Activated gamma-delta T cell treated with anti-CD3 and anti-CD28 coated beads, Interleukin-2, amount 50 U/mL, for 16 hours (primary cell): ENCODE measurements at places on chromosomes 3 and 15.

DNA sequence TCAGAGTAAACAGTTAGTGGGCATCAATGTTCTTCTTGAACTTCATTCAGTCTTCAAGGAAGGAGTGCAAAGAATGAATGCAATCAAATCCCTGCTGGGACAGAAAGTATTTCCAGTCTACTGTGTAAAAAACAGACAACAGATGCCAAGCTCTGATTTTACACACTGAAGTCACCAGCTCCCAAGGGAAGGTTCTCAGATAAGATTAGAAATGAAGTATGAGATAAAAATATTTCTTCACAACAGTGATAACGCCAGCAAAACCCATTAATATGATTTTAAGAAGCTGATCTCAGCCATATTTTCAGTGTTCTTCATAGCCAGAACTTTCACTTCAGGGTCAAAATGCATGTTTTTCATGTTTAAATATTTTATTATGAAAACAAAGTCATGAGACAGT is 265.6 kb downstream of the CTNNB1 start:
- DNase-seq = no peak

DNA sequence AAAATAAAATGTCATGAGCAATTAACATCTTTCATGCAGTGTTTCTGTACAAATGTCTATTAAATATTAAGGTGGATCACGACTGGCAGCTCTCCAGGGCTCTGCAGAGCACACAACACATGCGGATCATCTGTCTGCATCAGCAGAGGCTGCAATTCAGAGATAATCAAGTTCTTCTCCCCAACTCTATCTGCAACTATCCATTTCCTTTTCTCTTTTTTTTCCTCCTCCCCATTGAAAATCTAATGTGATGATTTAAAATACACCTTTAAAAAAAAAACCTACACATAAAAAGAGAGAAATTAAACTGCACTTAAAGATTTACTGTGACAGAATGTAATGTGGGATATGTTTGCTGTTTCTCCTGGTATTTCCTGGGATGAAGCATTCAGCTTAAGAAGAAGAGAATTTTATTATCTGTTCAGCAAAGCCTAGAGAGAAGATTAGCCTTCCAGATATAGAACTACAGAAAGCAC is 352.6 kb upstream of the CCDC54 start:
- no peak for DNase-seq

DNA sequence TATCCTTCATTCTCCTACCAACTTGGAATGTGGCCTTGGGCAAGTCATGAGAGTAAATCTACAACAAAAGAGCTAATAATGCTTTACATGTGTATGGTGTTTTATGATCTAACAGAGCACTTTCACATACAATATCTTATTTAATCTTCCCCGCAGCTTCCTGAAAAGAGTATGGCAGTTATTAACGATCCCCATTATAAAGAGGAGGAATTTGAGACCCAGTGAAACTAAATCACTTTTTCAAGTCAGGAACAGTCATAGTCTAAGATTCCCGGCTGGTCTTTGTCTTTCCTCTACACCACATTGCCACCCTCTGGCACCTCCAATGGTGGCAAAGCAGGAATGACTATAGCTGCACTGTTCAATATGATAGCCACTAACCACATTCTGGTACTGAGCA is 69.7 kb upstream of the CMSS1 start:
- DNase-seq = no peak

DNA sequence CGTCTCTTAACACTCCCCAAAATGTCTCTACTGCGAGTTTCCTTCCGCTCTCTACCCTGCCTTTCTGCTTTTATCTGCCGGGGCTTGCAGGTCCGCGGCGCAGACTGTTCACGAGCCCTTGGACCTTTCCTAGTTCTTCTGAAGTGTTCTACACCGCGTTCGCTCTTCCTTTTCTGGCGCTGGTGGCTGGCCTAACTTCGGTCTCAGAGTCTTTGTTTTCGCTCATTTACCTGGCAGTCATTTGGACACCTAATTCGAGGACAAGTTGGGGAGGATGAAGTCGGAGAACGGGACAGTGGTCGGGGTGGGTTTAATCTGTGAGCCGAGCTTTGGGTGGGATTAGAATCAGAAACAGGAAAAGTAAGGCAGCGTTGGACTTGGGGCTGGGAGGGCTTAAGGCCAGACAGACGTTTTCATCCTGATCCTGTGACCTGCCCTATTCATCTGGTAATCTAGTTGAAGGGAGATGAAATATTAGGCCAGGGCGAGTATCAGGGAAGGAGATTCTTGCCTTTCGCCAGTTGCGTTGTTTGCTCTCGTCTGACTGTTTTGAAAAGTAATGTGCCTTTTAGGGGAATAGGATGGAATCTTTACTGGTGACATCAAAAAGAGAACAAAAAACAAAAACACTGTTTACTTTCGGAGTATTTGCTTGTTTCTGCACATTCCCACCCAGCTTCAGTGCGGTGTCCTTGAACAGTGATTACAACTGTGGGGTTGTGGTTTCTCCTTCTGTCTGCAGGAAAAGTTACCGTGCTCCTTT is 1.8 kb downstream of the DIPK2A start:
- peak; percentile 48 for DNase-seq

DNA sequence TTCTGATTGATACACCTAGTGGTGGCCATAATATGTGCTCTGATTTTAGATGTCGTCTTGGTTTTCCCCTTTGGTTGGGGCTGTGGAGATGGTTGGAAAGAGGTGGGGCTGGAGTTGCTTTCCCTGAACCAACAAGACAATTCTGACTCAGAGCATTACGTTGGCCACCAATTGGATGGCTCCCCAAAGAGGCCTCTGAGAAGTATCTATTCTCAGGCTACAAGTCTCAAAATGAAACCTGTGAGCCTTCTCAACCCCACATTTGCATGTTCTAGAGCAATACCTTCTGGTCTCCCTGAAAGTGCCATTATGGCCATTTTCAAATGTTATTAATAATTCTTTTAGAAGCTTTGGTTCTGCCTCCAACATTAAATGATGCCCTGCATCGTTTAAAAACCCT is 188.4 kb upstream of the WNT5A start:
- DNase-seq = no peak

DNA sequence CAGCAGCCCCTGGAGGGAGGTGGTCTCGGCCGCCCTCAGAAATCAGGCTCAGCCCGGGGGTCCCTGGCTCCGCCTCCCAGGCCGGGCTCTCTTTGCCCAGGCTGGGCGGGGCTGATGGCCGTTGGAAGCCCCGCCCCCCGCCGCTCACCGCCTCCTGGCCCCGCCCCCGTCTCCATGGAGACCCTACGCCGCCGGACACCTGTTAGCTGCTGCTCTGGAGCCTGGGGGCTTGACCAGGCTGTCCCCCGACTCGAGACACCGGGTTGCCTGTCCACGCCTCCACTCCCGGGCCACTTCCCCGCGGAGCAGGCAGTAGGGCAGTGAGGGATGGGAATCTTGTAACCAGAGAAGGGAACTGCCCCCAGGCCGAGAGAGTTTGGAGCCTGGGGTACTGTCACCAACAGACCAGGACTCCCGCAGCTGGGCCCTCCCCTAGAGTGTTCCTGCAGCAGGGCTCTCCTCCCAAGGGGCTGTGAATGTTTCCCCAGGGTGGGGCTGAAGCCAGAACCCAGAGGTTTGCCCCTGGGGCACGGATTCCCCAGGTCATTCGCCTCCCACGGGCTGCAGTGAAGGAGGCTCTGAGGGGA is 27.8 kb upstream of the RPL32 start:
- no peak for DNase-seq

- no peak for DNase-seq
These were observed 6.4 kb upstream of the SNUPN start for GRCh38 chr15:75631935-75632334.
